Bladder microvascular endothelial cell (primary cell): ENCODE measurements at places on chromosomes 1 and 21. TPM values are rescaled to one million over a fixed set of nuclear protein-coding genes. Genes with fewer than 3 reads are reported as not detected.

The GUCA2A gene
- not detected in 2 replicates for total RNA-seq

The MANEAL gene
- 0.32 and 1.6 TPM in 2 replicates for total RNA-seq

The ISG15 gene
- 87.4 and 256 TPM in 2 replicates for total RNA-seq

The RASAL2 gene
- total RNA-seq = 19.9 and 33.6 TPM in 2 replicates

The PLA2G4A gene
- total RNA-seq = 1.3 and 7.4 TPM in 2 replicates

The PLEKHO1 gene
- total RNA-seq = 91.6 and 107 TPM in 2 replicates

The KCNK1 gene
- 0.32 TPM in 1 of 2 replicates, not detected in the other for total RNA-seq

The UTP25 gene
- total RNA-seq = 3.7 and 10.8 TPM in 2 replicates

The SUSD4 gene
- total RNA-seq = 0.13 TPM in 1 of 2 replicates, not detected in the other

The KLF17 gene
- total RNA-seq = not detected in 2 replicates

The KCNJ9 gene
- not detected in 2 replicates for total RNA-seq

The NBPF20 gene
- 1.6 and 4.6 TPM in 2 replicates for total RNA-seq

The ANKRD65 gene
- total RNA-seq = 0.25 and 0.32 TPM in 2 replicates

The EPS15 gene
- 30.8 and 69.2 TPM in 2 replicates for total RNA-seq

The PTGFR gene
- 0.16 and 0.38 TPM in 2 replicates for total RNA-seq

The CFHR4 gene
- not detected in 2 replicates for total RNA-seq

The NBPF12 gene
- total RNA-seq = 2.9 and 9.4 TPM in 2 replicates

The OVAAL gene
- not detected in 2 replicates for total RNA-seq

The ASPM gene
- 17.7 and 26.7 TPM in 2 replicates for total RNA-seq

The RGSL1 gene
- total RNA-seq = not detected in 2 replicates

The C1QC gene
- total RNA-seq = not detected in 2 replicates

The SLC44A5 gene
- 0.16 and 1.6 TPM in 2 replicates for total RNA-seq

The OR10Z1 gene
- not detected in 2 replicates for total RNA-seq

The CRNN gene
- not detected in 2 replicates for total RNA-seq

The TCEA3 gene
- total RNA-seq = 0.63 and 1.8 TPM in 2 replicates

The LYPD8 gene
- total RNA-seq = not detected in 2 replicates

The CD160 gene
- total RNA-seq = not detected in 2 replicates

The ID3 gene
- 290 and 390 TPM in 2 replicates for total RNA-seq

The USH2A gene
- not detected in 2 replicates for total RNA-seq

The FCRL1 gene
- total RNA-seq = not detected in 2 replicates

The LORICRIN gene
- not detected in 2 replicates for total RNA-seq

The PLCH2 gene
- under 0.01 and 0.06 TPM in 2 replicates for total RNA-seq

The FAM177B gene
- not detected in 2 replicates for total RNA-seq

The SLC9C2 gene
- total RNA-seq = under 0.01 TPM in 1 of 2 replicates, not detected in the other

The PM20D1 gene
- 0.06 TPM in 1 of 2 replicates, not detected in the other for total RNA-seq

The ADCY10 gene
- total RNA-seq = under 0.01 TPM in 2 replicates

The TINAGL1 gene
- 331 and 542 TPM in 2 replicates for total RNA-seq

The AGBL4 gene
- 0.19 TPM in 1 of 2 replicates, not detected in the other for total RNA-seq

The SPRR4 gene
- not detected in 2 replicates for total RNA-seq

The CLCA4 gene
- total RNA-seq = not detected in 2 replicates

The LCE1B gene
- total RNA-seq = not detected in 2 replicates

The OR6N1 gene
- total RNA-seq = not detected in 2 replicates

The LDLRAD2 gene
- total RNA-seq = under 0.01 and 0.06 TPM in 2 replicates

The IQCC gene
- 1.1 and 1.8 TPM in 2 replicates for total RNA-seq

The C8B gene
- not detected in 2 replicates for total RNA-seq

The S100A7A gene
- total RNA-seq = not detected in 2 replicates

The TMEM9 gene
- total RNA-seq = 33.7 and 66.5 TPM in 2 replicates

The ANGEL2 gene
- 25.9 and 43.7 TPM in 2 replicates for total RNA-seq

The TMEM52 gene
- 0.13 TPM in 1 of 2 replicates, not detected in the other for total RNA-seq
